Natural killer cell treated with Interleukin-12 subunit alpha and Interleukin-12 subunit beta and Interleukin-15 and Interleukin-18, amount 100 ng/mL, for 72 hours (primary cell): ENCODE measurements at places on chromosomes 6 and 20. TPM values are rescaled to one million over a fixed set of nuclear protein-coding genes. Genes with fewer than 3 reads are reported as not detected.

DNA sequence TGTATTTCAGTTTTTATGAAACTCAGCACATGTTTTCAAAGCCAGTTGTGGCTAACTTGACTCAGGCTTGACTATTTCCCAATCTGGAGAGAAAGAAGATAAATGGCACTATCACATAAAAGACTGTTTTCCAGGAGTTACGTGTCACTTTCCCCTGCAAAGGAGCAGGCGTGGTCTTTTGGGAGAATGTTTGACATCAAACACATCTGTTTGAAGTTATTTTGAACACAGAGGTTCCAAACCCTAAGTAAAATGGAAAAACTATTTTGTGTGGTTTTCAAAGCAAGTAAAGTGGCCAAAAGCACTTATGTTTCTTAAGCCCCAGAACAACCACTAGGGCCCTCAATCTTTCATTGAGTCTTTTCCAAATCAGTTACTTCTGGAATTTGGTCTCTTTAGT lies 89.7 kb downstream of the FOXF2 start:
- DNase-seq: no peak

- DNase-seq: no peak
These were observed 365.2 kb downstream of the SYNE1 start for GRCh38 chr6:152271776-152272464.

- no peak for DNase-seq
These were observed 125.3 kb downstream of the FOXO3 start for GRCh38 chr6:108685970-108686369.

- DNase-seq: no peak
These were observed 26.9 kb downstream of the NRN1 start for GRCh38 chr6:5979650-5980420.

DNA sequence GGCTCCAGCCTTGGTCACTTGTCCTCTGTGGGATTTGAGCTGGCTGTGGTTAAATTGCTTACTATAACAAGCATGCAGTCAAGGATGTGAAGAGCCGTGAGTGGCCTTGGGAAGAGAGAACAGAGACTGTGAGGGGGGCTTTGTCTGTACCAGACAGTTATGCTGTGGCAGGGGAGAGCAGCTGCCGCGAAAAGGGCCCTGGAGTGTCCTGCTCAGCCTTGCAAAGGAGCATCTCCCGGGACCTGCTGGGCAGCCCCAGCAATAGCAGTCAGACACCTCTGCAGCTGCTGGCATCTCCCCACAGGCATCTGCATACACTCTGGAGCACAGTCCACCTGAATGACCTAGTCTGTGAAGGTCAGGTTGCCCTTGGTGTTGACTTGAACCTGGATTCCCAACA lies 6.3 kb downstream of the EBF4 start:
- DNase-seq: peak; percentile 55

GRCh38 chr6:110853754-110854477 lies 20.7 kb upstream of the AMD1 start:
- no peak for DNase-seq

DNA sequence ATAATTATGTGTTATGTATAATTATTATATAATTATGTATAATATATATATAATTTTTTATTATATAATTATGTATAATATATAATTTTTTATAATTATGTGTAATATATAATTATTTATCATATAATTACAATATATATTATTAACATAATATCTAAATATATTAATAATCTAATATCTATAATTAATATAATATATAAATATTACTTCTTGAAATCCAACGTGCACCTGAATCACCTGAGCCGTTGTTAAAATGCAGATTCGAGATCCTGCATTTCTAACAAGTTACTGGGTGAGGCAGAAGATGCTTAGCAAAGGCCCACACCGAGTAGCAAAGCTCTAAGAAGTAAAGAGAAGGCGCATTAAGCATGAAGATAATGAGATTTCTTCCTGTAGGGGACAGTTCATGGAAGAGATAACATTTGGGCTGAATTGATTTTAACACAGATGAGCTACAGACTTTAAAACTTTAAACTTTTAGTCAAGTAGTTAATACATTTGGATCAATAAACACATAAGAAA lies 406.4 kb upstream of the PLCB4 start:
- no peak for DNase-seq

GRCh38 chr6:146855889-146856288 lies 257.1 kb downstream of the ADGB start:
- no peak for DNase-seq

DNA sequence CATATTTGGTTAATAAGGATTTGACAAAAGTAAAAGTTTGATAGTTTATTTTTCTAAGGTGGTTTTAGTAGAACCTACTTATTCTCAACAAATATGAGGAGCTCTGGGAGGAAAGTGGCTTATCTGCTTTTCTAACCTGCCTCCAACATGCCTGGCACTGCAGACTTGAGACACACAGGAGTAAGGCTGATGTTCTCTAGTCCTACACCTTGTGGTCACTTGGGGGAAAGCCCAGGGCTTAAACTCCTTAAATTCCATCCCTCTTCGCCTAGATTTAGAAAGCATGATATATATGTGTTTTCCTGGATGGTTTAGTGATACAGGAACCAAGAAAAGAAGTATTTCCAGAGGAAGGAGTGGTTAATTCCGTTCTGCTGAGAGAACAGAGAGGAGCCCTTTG lies 39.9 kb upstream of the SAMD5 start:
- DNase-seq: no peak

GRCh38 chr6:169240125-169240524 lies 13.5 kb downstream of the THBS2 start:
- DNase-seq: peak; percentile 29

GRCh38 chr20:40744818-40745175 lies 55.8 kb upstream of the MAFB start:
- no peak for DNase-seq

The SOX4 gene
- 1.5 TPM for total RNA-seq

DNA sequence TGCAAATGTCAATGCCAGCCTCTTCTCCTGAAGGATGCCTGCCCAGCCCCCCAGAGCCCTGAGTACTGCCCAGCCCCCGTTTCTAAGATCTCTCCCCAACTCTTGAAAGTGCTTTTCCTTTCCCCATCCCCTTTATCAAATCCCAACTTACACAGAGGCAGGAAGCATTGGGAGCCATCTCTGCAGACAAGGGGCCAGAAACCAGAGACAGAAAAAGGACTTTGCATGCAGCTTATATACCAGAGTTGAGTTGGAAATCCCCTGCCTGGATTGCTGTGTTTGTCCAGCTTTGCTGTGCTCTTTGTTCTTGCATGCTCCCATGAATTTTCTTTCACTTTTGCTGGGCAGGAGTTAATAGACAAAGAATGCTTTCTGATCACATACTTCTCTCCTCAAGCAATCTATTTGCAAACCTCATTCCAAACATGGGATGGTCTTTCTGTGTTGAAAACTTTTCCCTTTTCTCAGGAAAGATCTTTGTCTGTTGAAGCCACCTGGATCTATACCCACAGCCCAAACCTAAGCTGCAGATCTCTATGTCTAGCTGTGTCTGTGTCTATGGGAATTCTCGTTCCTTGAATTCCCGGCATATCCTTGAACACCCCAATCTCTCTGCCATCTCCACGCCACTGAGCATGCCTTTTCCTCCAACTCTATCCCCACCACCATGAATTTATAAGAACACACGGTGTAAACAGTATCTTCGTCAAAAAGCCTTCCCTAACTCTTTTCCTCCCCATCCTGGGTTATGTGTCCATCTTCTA lies at the start of gene UBD:
TSS of gene UBD (minus strand) at position 209 of the 764 bp plus-strand sequence. CDS start at position 178, 31 bp downstream.
- DNase-seq: no peak

The MAPK13 gene
- total RNA-seq: 40.7 TPM

The JAG1 gene
- total RNA-seq: 0.28 TPM

- no peak for DNase-seq
These were observed 124.9 kb upstream of the CST7 start for GRCh38 chr20:24823989-24824693.

DNA sequence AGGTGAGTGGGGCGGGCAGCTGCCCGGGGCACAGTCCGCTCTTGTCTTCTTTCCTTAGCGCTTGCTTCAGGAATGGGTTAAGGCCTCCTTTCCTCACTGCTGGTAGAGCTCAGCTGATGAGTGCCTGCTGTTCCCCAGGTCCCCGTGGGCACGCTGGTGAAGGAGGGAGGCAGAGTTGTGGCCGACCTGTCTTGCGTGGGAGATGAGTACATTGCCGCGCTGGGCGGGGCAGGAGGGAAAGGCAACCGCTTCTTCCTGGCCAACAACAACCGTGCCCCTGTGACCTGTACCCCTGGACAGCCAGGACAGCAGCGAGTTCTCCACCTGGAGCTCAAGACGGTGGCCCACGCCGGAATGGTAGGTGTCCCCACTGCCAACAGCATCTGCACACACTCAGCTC lies 15.7 kb downstream of the MTG2 start:
- DNase-seq: no peak

DNA sequence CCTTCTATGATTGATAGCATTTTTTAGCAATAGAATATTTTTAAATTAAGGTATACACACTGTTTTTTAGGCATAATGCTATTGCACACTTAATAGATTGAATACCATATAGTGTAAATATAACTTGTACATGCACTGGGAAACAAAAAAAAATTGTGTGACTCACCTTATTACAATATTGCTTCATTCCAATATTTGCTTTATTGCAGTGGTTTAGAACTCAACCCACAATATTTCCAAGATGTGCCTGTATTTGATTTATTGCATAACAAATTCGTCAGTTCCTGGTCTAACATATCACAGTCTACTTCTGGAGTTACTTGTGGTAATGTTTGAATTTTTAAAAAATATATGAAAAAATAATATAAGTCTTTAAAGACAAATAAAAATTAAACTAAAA lies 41.9 kb upstream of the DEFB112 start:
- DNase-seq: no peak

DNA sequence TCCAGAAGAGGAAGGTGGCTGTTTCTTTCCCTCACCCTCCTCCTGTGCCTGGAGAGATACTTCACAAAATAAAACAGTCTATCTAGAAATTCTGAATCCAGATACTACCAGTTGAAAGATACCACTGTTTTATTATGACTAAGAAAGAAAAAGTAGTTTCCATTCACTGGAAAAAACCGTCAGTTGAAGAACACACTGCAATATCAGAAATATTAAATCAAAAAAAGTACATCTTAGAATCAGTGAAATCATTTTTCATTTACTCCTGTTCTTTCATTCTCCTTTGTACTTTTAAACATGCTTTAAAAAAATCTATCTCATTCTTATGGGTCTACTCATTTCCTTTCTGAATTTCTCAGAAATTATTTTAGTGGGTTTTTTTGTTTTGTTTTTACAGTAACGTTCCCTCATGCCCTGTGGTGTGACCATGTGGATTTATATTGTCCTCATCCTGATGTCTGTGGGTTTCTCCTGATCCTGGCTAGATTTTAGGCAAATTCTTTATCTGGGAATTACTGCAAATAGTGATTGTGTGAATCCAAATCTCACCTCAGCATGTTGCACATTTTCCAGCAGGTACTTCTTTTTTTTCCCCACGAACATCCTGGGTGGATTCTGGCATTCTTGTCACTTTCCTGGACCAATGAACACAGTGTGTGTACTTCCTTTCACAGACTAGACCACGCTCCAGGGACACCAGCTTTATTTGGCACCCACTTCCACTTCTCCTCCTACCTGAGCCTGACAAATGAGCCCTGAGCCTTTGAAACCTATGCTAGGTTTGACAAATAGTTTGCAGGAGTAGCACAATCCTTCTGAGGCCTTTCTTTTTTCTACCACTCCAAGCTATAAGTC lies 114.0 kb upstream of the LAMP5 start:
- no peak for DNase-seq

The C6orf15 gene
- total RNA-seq: not detected

GRCh38 chr6:135537741-135538301 lies 40.3 kb upstream of the AHI1 start:
- peak; percentile 64 for DNase-seq

- no peak for DNase-seq
These were observed 1.7 kb downstream of the DIDO1 start for GRCh38 chr20:62924442-62925075.

GRCh38 chr6:37860226-37860839 lies 40.8 kb downstream of the ZFAND3 start:
- DNase-seq: no peak

DNA sequence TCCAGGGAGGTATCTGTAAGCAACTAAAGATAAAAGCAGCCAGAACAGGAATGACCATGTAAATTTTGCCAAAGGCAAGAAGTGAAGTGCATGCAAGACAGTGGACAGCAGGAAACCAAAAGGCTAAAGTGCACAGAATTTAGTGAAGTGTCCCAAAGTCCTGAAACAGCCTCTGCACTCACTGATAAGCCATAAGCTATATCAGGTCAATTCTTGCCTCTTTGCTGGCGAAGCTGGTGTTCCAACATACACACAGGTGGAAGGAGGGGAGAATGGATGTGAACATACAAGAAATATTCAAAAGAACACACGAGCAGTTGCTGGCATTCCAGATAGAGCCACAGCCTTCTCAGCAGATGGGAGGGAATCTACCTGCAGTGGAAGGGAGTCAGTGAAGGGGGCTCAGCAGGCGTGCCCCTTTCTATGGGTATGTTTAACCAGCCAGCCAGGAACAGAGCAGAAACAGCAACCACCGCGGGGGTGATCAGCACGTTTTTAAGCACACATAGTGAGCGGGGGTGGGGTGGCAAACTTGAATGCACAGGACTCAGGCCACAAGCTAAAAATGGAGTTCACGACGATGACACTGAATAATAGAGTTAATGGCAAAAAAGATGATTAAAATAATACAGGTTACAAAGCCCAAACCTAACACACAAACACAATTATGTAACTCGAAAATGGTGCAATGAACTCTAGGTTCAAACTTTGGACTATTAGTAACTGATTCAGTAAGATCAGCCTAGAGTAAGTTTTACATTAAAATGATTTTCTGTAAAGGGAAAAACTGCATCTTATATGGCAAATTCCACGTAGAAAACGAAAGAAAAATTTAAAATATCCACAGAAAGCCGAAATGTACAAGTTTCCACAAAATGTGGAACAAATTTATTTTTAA lies 1.2 kb downstream of the ECI2 start:
- DNase-seq: no peak

The DLK2 gene
- 0.14 TPM for total RNA-seq

DNA sequence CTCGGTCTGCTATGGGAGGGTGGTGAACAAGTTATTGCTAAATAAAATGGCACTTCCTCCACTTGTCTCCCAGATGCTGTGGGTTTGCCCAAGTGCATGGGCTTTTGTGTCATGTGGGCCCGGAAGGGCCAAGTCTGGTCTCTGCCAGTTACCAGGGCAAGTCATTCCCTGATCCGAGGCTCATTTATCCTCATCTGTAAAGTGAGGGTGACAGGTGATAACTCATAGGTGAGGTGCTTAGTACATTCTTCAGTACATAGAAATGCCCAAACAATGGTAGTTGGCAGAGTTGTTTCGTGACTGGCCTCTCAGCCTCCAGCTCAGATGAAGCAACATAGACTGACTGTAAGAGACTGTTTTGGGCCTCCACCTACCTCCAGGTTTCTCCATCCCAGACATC lies 2.0 kb upstream of the MUCL3 start:
- DNase-seq: no peak

The NNAT gene
- total RNA-seq: 0.71 TPM

The CASS4 gene
- total RNA-seq: 1.3 TPM

DNA sequence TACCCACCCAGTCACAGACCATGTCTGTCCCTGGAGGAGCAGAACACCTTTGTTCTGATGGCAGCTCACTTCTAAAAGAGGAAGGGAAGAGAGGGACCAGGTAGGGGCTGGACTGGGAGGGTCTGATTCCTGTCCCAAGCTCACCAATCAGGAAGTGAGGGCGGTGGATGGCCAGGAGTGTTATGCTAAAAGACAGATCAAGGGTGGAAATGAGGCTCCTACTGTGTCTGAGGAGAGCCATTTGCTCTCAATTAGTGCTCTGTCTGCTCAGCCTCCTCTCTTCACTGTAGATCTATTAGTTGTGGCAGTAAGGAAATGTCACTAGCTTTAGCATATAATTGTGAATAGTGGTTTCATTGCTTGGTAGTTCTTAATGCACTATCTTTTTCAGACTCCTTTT lies 72.5 kb downstream of the ARMC2 start:
- no peak for DNase-seq
